ENCODE measurements at places on chromosomes 3 and 15.
A peak's percentile ranks its signal among the peaks of the same experiment; 100 is the strongest.

DNA sequence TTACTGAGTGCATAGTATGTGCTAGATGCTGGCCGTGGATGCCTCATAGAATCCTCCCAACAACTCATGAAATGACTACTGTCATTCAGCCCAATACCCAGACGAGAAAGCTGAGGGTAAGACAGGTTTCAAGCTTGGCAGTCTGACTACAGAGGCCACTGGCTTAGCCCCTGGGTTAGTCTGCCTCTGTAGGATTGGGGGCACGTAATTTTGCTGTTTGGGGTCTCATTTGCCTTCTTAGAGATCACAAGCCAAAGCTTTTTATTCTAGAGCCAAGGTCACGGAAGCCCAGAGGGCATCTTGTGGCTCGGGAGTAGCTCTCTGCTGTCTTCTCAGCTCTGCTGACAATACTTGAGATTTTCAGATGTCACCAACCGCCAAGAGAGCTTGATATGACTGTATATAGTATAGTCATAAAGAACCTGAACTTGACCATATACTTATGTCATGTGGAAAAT is 1.0 kb upstream of the CCR5 start:
- no peaks in the 10 kb centered on the region for H3K27me3 ChIP-seq
- peaks cover 9% of the 10 kb centered on the region for H3K4me1 ChIP-seq
- H3K36me3 ChIP-seq, result no peaks in the 10 kb centered on the region
- H3K4me3 ChIP-seq, result no peak overlapping the region

GRCh38 chr3:155070932-155071387 is 9.2 kb upstream of the MME start:
- no peak for ATAC-seq
- H3K36me3 ChIP-seq, result peaks cover 5% of the 10 kb centered on the region
- no peaks in the 10 kb centered on the region for H3K27me3 ChIP-seq
- no peak overlapping the region for H3K4me3 ChIP-seq
- H3K27ac ChIP-seq, result no peak overlapping the region

GRCh38 chr3:52841211-52841980 is 6.6 kb upstream of the MUSTN1 start:
- no peaks in the 10 kb centered on the region for H3K27me3 ChIP-seq
- ATAC-seq, result peak; percentile 72
- H3K4me1 ChIP-seq, result peaks cover 12% of the 10 kb centered on the region
- no peak overlapping the region for H3K27ac ChIP-seq
- H3K36me3 ChIP-seq, result peaks cover 44% of the 10 kb centered on the region

DNA sequence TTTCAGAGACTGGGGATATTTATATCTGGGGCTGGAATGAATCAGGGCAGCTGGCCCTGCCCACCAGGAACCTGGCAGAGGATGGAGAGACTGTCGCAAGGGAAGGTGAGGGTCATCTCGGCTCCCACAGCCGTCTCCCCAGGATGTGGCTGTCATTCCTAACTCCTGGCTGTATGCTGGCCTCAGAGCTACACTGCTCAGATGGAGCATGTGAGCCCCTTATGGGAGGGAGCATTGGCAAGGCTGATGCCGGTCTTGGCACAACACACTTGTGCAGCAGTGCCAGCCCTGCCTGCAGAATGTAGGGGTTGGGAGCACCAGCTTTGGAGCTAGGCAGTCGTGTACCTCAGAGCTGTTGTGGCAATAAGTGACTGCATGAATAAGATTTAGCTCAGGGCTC is 5.2 kb downstream of the RCCD1 start:
- H3K4me1 ChIP-seq, result peaks cover 17% of the 10 kb centered on the region
- H3K27ac ChIP-seq, result no peak overlapping the region

- ATAC-seq, result no peak
- peaks cover 15% of the 10 kb centered on the region for H3K36me3 ChIP-seq
- H3K4me3 ChIP-seq, result no peak overlapping the region
- H3K4me1 ChIP-seq, result peaks cover 38% of the 10 kb centered on the region
- H3K27me3 ChIP-seq, result no peaks in the 10 kb centered on the region
Measured at GRCh38 chr15:77507143-77507897, 86.6 kb downstream of the HMG20A start.

GRCh38 chr15:51681303-51681963 is at the start of gene SCG3:
TSS of gene SCG3 (plus strand) at chr15:51681503. CDS start at chr15:51681756, 253 bp downstream.
- H3K4me3 ChIP-seq, result peak within 1 kb of the TSS; percentile 26
- no peak within 1 kb of the TSS for H3K27ac ChIP-seq
- no peak for ATAC-seq
- no peaks in the 10 kb centered on the region for H3K36me3 ChIP-seq
- peaks cover 9% of the 10 kb centered on the region for H3K4me1 ChIP-seq

GRCh38 chr15:45594319-45594718 is 7.1 kb downstream of the BLOC1S6 start:
- peaks cover 14% of the 10 kb centered on the region for H3K4me1 ChIP-seq
- H3K27me3 ChIP-seq, result no peaks in the 10 kb centered on the region
- peak overlapping the region; percentile 19 for H3K27ac ChIP-seq
- H3K4me3 ChIP-seq, result no peak overlapping the region
- H3K36me3 ChIP-seq, result peaks cover 29% of the 10 kb centered on the region

DNA sequence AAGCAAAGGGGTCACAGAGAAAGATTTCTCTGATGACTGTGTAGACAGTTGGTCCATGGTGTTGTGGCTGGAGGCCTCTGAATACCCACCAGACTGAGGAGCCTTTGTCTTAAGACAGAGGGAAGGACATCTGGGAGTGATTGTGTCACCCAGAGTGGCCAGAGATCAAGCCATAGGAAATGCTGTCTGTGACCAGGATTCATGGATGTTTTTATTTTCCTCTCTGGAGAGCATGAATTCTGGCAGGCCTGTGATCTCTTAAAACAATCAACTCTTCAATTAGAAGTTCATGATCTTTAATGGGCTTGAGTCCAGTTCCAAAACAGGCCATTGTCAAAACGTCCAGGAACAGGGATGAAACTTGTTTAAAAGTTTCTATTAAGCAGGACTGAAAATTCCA is 198.9 kb upstream of the CTDSPL start:
- no peak overlapping the region for H3K4me3 ChIP-seq
- H3K27me3 ChIP-seq, result no peaks in the 10 kb centered on the region
- no peak for ATAC-seq
- H3K4me1 ChIP-seq, result no peaks in the 10 kb centered on the region

DNA sequence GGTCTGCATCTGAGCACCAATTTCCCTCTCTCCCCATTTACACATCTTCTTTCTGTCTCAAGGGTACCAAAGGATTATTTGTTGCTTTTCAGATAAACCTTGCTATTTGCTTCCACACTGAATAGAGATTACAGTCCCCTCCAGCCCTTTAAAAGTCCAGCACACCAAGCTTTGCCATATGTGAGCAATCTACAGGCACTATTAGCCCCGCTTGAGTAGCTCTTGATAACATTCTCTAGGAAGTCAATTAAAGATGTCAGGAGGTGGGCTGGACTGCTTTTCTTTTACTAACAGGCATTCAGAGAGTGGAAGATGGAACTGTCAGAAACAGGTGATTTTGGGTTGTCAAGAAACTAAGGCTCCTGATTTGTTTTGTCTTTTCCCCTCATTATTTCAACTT is 417.0 kb downstream of the ROBO2 start:
- no peak overlapping the region for H3K4me3 ChIP-seq
- ATAC-seq, result no peak
- H3K4me1 ChIP-seq, result no peaks in the 10 kb centered on the region
- no peak overlapping the region for H3K27ac ChIP-seq
- no peaks in the 10 kb centered on the region for H3K36me3 ChIP-seq

- H3K27ac ChIP-seq, result no peak overlapping the region
- peaks cover 55% of the 10 kb centered on the region for H3K36me3 ChIP-seq
- ATAC-seq, result peak; percentile 57
- H3K4me3 ChIP-seq, result no peak overlapping the region
Measured at GRCh38 chr3:195696632-195697278, 24.0 kb upstream of the MUC20 start.

- peaks cover 77% of the 10 kb centered on the region for H3K36me3 ChIP-seq
- H3K4me1 ChIP-seq, result no peaks in the 10 kb centered on the region
- ATAC-seq, result no peak
- no peak overlapping the region for H3K27ac ChIP-seq
- H3K27me3 ChIP-seq, result no peaks in the 10 kb centered on the region
- no peak overlapping the region for H3K4me3 ChIP-seq
Measured at GRCh38 chr15:77140220-77140619, 69.3 kb upstream of the TSPAN3 start.

GRCh38 chr15:84855136-84855535 is 29.3 kb upstream of the SLC28A1 start:
- no peak overlapping the region for H3K27ac ChIP-seq
- ATAC-seq, result no peak
- peaks cover 8% of the 10 kb centered on the region for H3K4me1 ChIP-seq
- H3K4me3 ChIP-seq, result no peak overlapping the region
- no peaks in the 10 kb centered on the region for H3K27me3 ChIP-seq
- H3K36me3 ChIP-seq, result no peaks in the 10 kb centered on the region

GRCh38 chr3:160722331-160722730 is 33.7 kb upstream of the PPM1L start:
- H3K36me3 ChIP-seq, result no peaks in the 10 kb centered on the region
- no peak overlapping the region for H3K27ac ChIP-seq
- ATAC-seq, result no peak
- no peak overlapping the region for H3K4me3 ChIP-seq
- H3K27me3 ChIP-seq, result no peaks in the 10 kb centered on the region

DNA sequence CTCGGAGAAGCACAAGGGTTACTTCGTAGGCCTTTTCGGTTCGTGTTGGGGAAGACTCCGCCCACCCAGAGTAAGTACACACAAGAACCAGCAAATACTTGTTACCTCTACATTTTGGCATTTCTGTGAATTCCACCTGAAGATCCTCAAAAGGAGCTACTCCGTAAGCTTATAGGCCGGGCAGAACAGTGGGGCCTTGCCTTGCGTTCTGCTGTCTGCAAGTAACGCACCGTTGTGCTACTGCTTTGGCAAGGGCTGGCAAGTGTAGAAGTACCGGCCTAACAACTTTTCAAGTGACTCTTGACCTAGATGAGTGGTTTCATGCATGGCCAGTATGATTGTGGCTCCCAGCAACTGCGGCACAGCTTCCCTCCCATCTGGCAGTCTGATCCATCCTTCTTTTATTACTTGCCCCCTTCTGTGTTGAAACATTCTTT is 6.4 kb upstream of the DNAAF4 start:
- H3K4me1 ChIP-seq, result no peaks in the 10 kb centered on the region
- no peaks in the 10 kb centered on the region for H3K36me3 ChIP-seq
- no peak overlapping the region for H3K4me3 ChIP-seq
- H3K27ac ChIP-seq, result no peak overlapping the region
- no peak for ATAC-seq

DNA sequence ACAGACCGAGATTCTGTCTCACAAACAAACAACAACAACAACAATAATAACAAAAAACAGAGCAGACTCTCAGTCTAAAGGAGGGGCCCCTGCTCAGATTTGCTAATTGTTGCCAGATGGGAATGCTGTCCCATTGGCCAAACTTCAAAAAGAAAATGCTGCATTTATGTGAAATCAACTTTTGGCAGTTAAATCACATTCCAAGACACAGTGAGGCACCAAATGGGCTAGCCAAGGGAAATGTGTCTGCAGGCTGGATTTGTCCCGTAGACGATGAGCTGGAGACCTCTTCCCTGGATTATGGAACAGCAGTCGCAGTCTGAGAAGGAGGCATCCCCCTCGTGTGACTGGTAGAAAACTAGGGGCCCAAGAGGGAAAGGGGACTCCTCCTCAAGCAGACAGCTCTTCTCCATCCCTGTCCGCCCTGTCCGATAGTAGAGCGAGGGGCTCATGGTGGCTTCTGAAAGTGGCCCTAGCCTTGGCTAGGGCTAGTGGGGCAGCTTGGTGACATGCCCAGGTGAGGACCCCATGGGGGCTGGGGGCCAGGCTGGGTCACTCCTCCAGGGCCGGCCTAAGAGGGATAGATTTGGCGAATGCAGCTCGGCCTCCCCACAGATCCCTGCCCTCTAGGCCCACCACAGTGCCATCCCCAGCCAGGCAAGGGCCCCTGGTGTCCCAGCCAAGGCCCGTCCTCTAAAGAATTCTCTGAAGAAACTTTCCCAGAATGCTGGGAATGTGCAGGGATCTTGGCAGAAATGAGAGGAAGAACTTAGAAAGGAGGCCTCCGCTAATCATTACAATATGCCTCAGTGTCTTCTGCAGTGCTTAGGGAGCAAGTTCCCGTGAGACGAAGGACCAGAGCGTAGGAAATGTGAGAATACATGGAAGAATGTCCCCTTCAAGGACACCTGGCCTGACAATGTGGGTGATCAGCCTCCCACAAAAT is 2.0 kb downstream of the SLC22A14 start:
- H3K4me3 ChIP-seq, result no peak overlapping the region
- no peaks in the 10 kb centered on the region for H3K27me3 ChIP-seq
- no peaks in the 10 kb centered on the region for H3K4me1 ChIP-seq
- H3K27ac ChIP-seq, result no peak overlapping the region
- no peak for ATAC-seq

DNA sequence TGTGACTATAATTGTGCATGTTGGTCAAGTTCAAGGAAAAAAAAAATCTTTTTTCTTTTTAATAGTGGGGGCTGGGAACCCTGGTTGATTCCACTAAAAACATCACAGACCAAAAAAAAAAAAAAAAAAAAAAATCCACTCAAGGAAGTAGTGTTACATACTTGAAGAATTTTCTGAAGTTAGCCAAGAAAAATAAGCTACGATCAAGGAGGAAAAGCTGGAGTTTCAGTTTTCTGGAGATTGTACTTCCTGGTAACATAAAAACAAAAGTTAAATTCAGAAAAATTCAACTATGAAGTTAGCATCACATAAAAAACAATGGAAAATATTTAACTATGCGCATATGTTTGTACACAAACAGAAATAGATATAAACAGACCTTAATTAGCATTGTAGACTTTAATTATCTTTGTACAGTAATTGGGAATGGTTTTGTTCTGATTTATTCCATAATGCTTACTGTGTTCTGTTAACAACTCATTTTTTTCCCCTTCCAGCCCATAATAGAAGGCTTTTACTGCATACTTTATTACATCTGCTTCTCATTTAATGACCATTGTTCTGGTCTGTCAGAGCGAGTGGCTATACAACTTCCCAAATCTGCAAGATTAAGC is 194.3 kb downstream of the RORA start:
- H3K4me1 ChIP-seq, result no peaks in the 10 kb centered on the region
- H3K27ac ChIP-seq, result no peak overlapping the region
- no peak overlapping the region for H3K4me3 ChIP-seq
- no peaks in the 10 kb centered on the region for H3K27me3 ChIP-seq

- H3K4me1 ChIP-seq, result no peaks in the 10 kb centered on the region
- no peaks in the 10 kb centered on the region for H3K36me3 ChIP-seq
- no peak overlapping the region for H3K27ac ChIP-seq
- peaks cover 34% of the 10 kb centered on the region for H3K27me3 ChIP-seq
- ATAC-seq, result no peak
- H3K4me3 ChIP-seq, result no peak overlapping the region
Measured at GRCh38 chr3:149371001-149371722, 6.3 kb downstream of the TM4SF1 start.

DNA sequence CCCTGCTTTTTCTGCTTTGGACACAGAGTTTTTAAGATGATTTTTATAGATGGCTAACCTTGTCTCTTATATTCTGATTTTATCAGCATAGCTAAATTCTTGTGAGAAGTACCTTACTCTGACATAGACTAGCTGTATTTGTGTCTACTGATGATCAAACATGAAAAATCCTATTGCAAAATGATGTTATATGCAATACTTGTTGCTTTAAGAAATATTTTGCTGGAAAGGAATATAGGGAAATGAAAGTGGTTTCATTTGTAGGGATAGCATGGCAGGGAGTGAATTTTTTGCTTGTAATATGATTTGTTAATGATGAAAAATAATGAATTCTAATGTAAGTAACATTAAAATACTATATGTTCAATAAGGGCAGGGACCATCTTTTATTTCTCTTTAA is 35.9 kb downstream of the CFAP91 start:
- H3K36me3 ChIP-seq, result no peaks in the 10 kb centered on the region
- H3K27me3 ChIP-seq, result peaks cover 12% of the 10 kb centered on the region
- ATAC-seq, result no peak
- peaks cover 6% of the 10 kb centered on the region for H3K4me1 ChIP-seq
- H3K27ac ChIP-seq, result no peak overlapping the region
